ENCODE measurements at places on chromosomes 2 and 18.

DNA sequence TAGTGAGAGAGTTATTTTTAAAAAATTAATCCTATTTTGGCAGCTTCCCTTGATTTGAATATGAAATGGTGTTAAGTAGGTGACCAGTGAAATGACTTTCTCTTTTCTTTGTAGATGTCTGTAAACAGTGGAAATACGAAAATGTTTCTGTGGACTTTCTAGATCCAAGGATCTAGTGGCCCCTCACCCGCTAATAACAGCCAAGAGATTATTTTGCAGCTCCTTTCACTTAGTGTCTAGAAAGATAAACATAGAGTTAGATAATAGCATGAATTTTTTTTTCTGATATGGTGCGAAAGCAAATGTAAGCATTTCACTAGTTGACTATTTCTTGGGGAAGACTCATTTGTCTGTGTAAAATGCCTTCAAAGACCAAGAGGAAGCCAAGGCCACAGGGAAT, 57.7 kb downstream of the ARHGAP15 start:
- no peak for DNase-seq

DNA sequence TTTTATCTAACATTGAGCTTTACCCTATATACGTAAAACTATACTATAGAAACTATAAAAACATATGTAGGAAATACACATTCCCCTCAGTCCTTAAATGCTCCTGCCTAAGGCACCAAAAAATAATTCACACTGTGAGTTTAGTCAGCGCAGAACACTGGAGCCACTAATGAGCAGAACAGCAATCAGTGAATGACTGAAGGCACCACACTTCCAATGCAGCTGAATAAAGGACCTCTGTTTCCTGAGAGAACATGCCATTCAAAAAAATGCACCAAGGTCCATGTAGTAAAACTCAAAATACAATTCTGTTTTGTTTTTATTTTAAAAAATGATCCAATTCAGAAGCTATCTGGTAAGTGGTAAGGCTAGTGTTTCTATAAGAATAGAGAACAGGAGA, 1280.6 kb upstream of the NRXN1 start:
- DNase-seq = no peak

DNA sequence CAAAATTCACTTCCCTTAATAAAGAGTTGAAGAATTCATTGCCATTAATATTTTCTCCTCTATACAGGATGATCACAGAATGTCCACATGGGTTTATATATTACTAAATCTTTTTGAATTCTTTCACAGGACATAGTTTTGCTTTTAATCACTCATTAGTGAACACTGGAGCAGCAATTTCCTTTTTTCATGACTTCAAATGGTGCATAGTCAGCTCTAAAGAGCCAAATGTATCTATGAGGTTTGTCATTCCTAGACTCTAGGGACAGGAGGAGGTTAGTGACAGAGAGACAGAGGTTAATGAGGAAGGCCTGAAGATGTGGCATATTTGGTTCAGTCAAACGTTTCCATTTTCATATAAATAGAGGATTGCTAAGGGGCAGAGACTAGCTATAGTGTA, 111.8 kb downstream of the FSHR start:
- DNase-seq = no peak

- DNase-seq = no peak
Measured at GRCh38 chr2:108614043-108614545, 79.8 kb downstream of the LIMS1 start.

- no peak for DNase-seq
Measured at GRCh38 chr18:6638447-6638846, 91.1 kb upstream of the ARHGAP28 start.

DNA sequence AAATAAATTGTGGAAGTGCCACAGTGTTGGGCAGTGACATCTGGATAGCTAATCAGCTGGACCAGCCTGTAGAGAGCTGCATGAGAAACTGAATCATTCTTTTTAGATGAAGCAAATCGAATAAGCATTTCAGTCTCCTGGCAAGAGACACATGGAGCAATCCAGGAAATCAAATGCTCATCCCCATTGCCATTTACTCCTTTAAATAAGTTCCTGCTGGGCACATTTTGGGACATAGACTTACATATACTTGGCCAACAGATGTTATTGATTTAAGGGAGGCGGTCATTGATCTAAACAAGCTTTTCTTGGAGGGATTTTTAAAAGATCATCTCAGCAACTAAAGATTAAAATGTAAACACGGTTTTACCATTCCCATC, 307.1 kb downstream of the STK39 start:
- no peak for DNase-seq

GRCh38 chr2:16121231-16121985, 181.1 kb downstream of the MYCN start:
- DNase-seq = no peak

DNA sequence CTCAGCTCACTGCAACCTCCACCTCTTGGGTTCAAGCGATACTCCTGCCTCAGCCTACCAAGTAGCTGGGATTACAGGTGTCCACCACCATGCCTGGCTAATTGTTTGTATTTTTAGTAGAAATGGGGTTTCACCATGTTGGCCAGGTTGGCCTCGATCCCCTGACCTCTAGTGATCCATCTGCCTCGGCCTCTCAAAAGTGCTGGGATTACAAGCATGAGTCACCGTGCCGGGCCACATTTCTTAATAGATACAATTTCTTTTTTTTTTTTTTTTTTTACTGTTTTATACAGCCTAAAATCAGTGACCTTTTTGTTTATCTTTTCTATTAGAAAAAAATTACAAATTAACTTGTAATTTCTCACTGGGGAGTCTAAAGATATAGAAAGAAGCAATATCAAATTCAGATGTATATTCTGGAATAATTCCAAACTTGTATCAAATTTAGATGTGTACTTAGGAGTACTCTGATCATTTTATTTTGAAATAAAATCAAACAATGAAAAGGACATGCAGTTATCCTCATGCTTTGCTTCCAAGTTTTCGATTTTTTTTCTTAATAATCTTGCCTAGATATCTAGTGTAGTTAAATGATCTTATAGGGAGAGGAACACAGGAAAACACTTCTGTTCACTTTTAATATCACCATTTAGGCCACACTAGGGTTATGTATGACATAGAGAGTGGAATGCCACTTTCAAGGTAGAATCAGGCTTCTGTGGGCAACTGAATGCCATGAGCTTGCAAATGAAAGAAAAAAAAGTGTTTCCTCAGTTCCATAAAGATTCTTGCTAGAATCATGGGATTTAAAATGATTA, 1089.3 kb downstream of the SUCLG1 start:
- no peak for DNase-seq

Measured in stimulated activated effector memory CD8-positive, alpha-beta T cell treated with anti-CD3 and anti-CD28 coated beads, Interleukin-12 subunit alpha, Interleukin-12 subunit beta, amount 100 ng/mL, for 72 hours (primary cell).